ENCODE measurements at places on chromosomes 3 and 15.
A peak's percentile ranks its signal among the peaks of the same experiment; 100 is the strongest.

DNA sequence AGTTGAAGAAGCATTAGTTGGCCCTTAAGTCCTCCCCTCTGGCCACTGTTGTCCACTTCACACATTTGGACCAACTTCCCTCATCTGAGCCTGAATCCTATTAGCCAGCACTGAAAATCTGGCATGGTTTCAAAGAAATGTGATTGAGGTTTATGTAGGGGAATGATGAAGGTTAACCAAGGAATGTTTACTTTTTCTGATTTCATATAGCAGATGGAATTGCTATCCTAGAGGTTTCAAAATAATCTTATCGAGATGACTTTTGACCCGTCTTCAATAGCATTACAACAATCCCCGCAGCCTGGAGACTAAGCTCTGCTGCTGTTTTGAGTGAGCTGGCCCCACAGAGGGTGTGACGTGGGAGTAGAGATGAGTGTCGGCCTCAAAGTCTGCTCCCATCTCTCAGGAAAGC is 200.8 kb upstream of the IL12A start:
- no peak for DNase-seq

- DNase-seq = peak; percentile 23
Observed at GRCh38 chr3:74287557-74287956, 326.9 kb downstream of the CNTN3 start.

GRCh38 chr3:174441588-174442301 is 417.4 kb upstream of the NAALADL2 start:
- peak; percentile 65 for DNase-seq

DNA sequence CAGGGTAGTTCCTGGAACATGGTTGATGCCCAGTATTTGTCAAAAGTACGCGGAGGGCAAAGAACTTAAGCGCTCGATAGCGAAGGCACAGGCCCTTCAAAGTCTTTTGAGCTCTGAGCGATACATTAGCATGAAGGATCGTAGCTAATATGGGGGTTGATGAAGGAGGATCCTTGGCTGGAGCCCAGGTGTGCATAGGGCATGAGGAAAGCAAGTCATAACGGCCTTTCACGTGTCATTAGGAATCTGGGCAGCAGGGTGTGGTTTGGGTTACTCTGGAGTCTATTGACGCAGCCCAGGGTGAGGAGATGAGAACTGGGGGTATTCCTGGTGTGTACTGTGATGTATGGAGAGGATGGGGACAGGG is 31.7 kb downstream of the SPINK8 start:
- DNase-seq = peak; percentile 21

GRCh38 chr3:66179793-66180192 is 41.0 kb upstream of the SLC25A26 start:
- no peak for DNase-seq

- no peak for DNase-seq
Observed at GRCh38 chr3:132513057-132513456, 84.0 kb upstream of the ACKR4 start.

DNA sequence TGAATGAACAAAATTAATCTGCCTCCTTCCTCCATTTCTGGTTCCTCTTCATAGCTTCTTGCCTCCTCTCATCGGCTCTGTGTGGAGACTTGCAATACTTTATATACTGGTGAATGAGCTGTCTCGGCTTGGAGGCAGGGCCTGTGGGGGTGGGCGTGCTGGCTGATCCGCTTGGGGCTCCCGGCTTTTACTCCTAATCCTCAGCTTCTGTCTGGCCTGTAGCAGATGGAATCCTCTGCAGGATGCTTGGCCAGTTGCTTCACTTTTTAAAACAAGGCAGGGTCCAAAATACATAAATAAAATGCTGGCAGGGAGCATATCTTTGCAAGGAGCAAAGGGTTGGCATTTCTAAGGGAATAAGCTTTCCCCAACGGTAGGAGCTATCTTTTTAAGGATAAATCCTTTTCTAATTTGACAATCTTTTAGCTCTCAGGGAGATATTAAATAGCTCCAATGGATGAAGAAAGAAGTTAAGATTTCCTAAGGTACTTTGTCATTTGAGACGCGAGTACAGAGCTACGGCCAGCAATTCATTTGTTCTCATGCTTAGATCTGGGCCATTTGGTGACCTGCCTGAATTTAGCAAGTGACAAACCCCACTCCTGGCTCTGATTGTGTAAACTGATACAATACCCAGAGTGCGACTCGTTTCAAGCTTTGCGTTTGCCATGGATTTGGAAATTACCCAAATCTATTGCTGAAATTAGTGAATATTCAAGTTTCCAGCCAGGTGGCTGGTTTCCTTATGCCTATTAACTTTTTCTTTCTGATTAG is 18.9 kb downstream of the SV2B start:
- DNase-seq = no peak

DNA sequence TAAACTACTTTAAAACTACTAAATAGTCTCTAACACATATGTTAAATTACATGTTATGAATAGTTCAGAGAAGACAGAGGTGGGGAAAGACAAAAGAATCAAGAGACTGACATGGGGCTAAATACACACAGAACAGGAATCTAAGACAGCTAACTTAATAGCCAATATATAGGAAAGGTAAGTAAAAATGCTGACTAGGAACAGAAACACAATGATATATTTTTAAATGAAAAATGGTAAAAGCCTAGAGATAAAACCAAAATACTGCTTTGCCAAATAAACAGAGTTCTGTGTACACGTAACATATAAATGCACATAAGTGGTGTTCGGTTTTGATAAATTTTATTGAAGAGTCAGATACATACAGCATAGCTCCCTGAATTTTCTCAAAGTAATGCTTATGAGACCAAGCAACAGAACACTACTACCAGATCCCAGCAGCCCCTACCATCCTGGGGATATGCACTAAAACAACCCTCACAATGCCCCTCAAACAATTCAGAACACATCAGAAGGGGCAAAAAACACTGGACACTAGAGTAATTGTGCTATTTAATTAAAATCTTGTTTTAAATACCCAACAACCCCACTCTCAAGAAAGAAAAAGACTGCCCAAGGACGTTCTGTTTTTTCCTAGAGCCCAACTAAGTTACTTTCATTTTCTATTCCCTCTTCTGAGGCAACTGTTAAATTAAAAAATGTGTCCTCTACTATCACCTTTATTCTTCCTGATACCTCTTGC is 121.1 kb downstream of the ADAM10 start:
- DNase-seq = peak; percentile 24

- DNase-seq = peak; percentile 66
Observed at GRCh38 chr15:36358094-36358493, 221.3 kb upstream of the CDIN1 start.

DNA sequence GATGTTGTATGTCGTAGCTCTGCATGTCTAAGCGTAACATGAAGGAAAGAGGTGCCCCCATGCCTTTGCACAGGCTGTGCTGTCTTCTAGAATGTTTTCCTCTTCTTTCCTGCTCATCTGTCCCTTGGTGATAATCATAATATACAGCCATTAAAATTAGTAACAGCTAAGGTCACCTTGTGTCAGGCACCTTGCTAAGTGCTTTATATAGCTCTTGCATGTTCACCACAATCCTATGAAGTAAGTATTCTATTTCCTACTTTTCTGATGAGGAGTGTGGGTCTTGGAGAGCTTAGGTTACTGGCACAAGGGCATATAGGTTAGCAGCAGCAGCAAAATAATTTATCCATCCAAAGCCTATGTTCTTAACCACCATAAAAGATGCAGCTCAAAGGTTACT is 754.4 kb downstream of the NTRK3 start:
- DNase-seq = no peak

DNA sequence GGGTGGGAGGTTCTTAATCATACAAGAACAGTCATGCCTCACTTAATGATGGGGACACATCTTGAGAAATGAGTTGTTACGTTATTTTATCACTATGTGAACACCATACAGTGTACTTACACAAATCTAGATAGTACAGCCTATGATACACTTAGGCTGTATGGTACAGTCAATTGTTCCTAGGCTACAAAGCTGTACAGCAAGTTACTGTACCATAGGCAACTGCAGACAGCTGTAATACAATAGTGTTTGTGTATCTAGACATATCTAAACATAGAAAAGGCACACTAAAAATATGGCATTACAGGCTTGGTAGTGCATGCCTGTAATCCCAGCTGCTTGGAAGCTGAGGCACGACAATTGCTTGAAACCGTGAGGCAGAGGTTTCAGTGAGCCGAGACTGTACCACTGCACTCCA is 55.7 kb upstream of the PLXND1 start:
- no peak for DNase-seq

- no peak for DNase-seq
Observed at GRCh38 chr3:126151562-126152302, 28.7 kb downstream of the ALDH1L1 start.

DNA sequence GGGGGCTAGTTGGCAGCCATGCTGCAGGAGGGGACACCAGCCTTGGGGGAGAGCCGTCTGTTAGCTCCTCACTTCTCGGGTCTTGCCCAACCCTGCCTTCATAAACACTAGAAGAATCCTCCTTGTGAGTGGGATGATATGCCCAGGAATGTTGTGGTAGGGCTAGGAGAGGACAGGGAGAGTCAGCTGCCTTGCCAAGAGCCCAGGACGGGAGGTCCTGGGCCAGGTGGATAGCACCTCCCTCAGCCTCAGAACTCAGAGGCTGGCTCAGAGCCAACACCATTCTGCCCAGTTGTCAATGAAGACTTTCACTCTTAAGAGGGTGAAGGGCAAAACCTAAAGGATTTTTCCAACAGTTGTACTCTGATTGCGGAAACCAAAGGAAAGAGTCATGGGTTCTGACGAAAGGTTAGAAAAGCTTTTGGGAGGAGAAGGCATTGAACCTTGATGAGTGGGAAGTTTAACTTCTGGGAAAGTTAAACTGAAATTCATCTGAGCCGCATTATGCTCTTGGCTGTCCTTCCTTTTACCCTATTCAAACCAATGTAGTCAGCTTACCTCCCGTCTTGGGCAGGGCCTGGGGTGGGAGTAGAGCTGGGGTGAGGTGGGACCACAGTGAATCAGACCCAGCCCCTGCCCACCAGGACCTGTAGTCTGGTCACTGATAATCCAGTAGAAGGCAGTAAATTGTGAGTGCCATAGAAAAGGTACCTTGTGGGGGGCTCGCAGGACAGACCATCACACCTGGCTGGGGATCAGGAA is 81.9 kb downstream of the FAM43A start:
- DNase-seq = no peak

- peak; percentile 16 for DNase-seq
Observed at GRCh38 chr3:97658668-97659285, 105.8 kb upstream of the ARL6 start.

- no peak for DNase-seq
Observed at GRCh38 chr15:33559207-33559890, 248.6 kb downstream of the RYR3 start.

- DNase-seq = peak; percentile 77
Observed at GRCh38 chr3:20511863-20512505, 326.0 kb upstream of the SGO1 start.

GRCh38 chr15:40696228-40696627 is 1.3 kb downstream of the RAD51 start:
- no peak for DNase-seq

GRCh38 chr3:37125195-37126073 is 48.9 kb downstream of the LRRFIP2 start:
- DNase-seq = no peak

DNA sequence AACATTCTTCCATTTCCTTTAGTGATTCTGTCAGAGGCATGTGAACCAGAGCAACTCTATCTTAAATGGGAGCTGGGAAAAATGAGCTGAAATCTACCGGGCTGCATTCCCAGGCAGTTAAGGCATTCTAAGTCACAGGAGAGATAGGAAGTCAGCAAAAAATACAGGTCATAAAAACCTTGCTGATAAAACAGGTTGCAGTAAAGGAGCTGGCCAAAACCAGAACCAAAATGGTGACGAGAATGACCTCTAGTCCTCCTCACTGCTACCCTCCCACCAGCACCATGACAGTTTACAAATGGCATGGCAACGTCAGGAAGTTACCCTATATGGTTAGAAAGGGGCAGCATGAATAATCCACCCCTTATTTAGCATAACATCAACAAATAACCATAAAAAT is 66.4 kb downstream of the B3GALNT1 start:
- no peak for DNase-seq

DNA sequence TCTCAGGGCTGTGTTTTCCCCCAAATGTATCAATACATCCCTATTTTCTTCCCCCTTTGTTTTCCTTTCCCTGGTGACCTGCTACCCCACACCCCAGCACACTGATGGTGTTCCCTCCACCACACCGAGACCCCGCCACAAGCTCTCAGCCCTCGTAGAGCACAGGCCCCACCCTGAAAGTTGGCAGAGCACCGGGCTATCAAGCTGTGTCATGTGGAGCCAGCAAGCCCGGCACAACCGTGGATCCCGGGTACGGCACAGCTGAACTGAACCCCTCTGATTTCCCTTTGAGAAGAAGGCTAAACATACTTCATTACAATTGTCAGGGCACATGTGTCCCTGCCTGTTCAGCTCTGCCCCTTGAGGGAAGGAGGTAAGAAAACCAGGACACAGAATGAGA is 69.9 kb downstream of the LRIG1 start:
- DNase-seq = no peak

DNA sequence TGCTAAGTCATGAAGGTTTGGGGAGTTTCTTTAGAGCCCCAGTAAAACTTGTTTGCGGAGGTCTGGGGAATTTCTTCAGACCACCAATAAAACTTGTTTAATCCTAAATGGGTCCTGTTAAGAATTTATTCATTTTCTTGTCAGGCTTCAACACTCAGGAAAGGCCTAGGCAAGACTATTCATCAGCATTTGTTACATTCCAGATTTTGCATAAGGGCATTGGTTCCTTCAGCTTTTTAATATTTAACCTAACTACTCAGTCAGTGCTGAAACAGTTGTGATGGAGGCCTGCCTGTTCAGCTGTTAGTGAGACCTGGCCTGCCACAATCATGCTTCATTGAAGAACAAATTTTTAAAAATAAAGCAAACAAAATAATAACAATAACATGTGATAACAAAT is 954.2 kb upstream of the SEMA6D start:
- no peak for DNase-seq
